Upper lobe of right lung (tissue), 1 donor: ENCODE measurements at places on chromosomes 13 and 19.

DNA sequence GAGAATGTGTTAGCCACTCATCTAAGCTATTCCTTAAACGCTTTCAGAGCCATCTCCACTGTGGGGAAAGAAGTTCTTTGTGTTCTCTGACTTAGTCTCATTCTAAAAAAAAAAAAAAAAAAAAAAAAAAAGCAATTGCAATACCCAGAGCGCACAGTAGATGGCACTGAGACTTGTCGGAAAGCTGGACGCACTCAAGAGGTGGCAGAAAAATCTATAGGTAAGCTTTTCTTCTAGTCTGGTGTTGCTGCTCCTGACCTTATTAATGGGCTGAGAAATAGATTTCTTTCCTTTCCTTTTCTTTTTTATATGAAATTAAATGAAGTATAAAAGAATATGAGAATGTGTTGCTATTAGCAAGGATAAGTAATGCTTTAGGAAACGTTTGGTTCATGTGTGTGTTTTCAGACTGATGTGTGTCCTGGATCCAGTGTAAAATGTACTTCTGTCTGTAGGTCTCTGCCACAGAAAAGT lies 4.7 kb upstream of the GJB2 start:
- DNase-seq, result no peak

DNA sequence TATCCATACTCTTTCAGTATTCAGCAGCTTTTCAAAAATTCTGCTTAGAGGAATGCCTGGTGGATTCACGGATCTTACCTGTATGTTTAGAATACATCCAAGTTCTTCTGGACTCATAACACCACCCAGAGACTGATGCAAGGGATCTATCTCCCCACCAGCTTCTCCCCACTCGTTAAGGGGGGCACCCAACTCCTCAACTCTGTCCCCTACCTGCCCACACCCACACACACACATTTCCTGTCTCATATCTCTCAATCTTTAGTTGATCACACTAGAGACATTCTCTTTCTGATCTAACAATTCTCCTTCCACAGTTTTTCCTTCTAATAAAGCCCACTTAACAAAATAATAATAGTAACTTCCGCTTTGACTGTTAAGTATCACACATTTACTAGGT lies 110.1 kb downstream of the DLEU7 start:
- no peak for DNase-seq

GRCh38 chr19:50651174-50651573 lies 1.9 kb downstream of the C19orf81 start:
- no peak for DNase-seq

DNA sequence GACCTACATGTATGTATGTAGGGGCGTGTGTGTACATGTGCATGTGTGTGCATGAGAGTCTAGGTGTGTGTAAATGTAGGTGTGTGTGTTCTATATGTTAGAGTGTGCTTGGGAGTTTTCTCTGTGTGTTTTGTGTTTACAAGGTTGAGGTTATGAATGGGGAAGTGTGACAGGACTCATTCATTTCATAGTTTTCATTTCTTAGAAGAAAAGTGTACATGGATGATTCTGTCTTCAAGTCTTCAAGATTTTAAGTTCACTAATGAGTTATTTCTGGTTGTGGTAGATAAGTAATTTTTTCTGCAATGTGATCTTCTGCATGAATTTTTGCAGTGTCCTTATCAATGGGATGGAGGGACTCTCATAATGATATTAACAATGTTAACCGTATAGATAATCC lies 118.2 kb upstream of the SLC10A2 start:
- no peak for DNase-seq

DNA sequence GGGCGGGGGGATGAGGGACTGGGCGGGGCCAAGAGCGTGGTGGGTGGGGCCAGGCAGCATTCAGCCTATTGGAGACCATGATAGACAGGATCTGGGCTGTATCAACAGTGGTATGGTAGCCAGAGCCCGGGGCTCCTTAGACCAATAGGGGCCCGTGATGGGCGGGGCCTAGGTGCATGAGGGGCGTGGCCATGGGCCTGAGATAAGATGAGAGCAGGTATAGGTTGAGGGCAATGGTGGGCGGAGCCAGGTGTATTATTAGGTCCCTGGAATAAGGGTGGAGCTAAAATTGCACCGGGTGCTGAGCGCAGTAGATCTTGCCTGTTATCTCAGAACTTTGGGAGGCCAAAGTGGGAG lies 5.3 kb downstream of the ABCA7 start:
- no peak for DNase-seq

GRCh38 chr13:96781141-96781540 lies 213.1 kb downstream of the OXGR1 start:
- DNase-seq, result no peak

GRCh38 chr19:20478936-20479335 lies 86.6 kb downstream of the ZNF737 start:
- no peak for DNase-seq
